ENCODE measurements at places on chromosomes 4 and X. TPM values are rescaled to one million over a fixed set of nuclear protein-coding genes. Genes with fewer than 3 reads are reported as not detected.

- peak; percentile 40 for DNase-seq
Observed at GRCh38 chr4:185912779-185913178, 100.8 kb upstream of the SORBS2 start.

MAP3K15 gene
- total RNA-seq: under 0.01 TPM

DNA sequence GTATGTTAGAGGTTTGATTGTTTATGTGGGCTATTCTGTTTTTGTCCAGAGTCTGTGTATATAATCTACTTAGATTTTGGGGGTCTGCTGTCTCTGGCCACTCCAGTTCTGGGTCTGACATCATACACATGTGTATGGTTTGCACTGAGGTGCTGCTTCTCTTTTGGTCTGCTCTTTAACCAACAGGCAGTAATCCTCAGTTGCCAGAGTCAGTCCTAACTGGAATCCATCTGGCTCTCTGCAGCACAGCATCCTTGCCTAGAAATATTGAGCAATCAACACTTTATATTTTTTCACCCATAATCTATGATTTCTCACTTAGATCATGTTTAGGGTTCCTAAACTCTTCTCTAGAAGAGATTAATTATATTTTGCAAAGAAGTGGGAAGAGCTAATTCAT lies 98.3 kb upstream of the SFRP2 start:
- no peak for DNase-seq

DNA sequence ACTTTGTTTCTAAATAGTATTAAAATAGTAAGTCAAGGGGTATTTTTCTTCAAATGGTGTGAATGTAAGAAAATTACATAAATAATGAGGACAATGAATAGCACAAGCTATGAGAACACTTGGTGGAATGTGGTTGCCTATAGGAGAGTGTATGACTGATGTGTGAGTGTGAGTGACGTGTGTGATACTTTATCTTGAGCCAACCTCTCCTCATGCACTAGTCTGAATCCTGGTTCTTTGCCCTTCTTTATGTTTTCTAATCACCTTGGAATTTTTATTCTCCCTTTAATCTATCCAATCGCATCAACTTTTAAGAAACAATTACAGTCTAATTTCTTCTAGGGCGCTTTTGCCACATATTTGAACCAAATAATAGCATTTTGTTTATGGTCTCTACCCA lies 98.2 kb downstream of the YIPF7 start:
- no peak for DNase-seq

PRDX4 gene
- total RNA-seq: 204 TPM

- no peak for DNase-seq
Observed at GRCh38 chrX:1487401-1487800, 34.7 kb upstream of the ASMTL start.

All from lung microvascular endothelial cell (primary cell).